ENCODE measurements at places on chromosomes 3 and 15. TPM values are rescaled to one million over a fixed set of nuclear protein-coding genes. Genes with fewer than 3 reads are reported as not detected.
A peak's percentile ranks its signal among the peaks of the same experiment; 100 is the strongest.

DNA sequence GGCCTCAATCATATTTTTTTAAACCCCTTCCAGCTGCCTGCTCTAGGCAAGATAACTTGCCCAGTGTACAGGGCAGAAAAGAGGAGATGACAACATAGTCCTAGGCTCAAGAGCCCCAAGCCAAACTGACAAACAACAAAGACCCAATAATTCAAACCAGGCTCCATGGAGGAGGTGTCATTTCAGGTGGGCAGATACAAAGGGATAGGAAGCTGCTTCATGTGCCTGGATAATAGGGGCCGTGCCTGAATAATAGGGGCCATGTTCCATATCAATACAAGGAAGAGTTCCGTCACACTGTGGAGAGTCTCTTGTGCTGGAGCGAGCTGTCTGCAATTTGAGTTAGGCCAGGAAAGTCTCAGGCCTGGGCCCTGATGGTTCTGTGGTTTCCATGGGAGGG, 35.4 kb upstream of the TRIM71 start:
- no peak for DNase-seq

- DNase-seq = no peak
These were observed 161.0 kb downstream of the PLD1 start for GRCh38 chr3:171649267-171649666.

DNA sequence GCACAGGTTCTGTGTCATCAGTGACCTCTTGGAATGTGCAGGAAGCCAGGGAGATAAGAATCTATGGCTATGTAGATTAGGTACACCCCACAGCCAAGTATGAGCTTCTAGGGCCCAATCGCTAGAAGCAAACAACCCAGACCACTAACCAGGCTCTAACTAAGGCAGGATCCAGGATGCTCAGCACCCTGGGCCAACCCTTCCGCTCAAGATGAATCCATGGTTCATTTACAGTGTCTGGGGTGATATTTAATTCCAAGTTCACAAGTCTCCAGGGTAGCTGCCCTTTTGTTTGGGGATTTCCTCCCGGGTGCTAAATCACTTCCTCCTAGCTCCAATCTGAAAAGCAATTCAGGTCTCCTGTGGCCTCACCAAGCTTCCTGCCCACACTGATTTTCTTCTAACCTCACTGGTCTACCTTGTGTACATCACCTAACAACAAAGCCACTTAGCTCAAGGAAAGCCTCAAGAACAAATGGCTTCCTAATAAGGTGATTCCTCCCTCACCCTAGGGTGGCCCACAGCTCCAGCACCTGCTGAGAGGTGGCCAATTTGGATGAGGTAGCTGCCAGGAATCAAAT, 2.4 kb downstream of the EHD4 start:
- no peak for DNase-seq

GRCh38 chr3:41881233-41881821, 80.6 kb downstream of the ULK4 start:
- DNase-seq = peak; percentile 47

DNA sequence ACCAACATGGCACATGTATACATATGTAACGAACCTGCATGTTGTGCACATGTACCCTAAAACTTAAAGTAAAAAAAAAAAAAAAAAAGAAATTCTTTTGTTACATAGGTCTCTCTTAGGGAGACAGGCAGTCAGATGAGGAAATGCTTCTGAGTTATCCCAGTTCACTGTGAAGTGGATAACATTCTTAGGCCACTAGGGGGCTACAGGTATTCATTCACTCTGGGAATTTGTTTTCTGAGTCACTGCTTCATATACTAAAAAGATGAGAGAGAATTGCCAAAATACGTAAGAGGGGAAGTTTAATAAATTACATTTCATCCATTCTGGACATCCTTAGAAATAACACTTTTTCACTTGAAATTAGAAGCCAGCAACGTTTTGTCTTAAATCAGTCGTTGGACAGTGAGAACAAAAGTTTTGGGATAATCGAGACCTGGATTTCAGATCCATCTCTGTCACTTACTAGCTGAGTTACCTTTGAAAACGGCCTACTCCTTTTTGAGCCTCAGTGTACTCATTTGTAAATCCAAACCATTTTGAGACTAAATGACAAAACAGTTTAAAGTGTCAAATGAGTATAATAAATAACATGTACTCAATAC, 738.4 kb upstream of the ALCAM start:
- DNase-seq = peak; percentile 74

GRCh38 chr3:150203273-150203672, 204.8 kb upstream of the TSC22D2 start:
- no peak for DNase-seq

C2CD4A gene
- total RNA-seq = 0.13 TPM

PYGO1 gene
- total RNA-seq = 11.8 TPM

ADAMTS7 gene
- total RNA-seq = 14.7 TPM

MRAS gene
- total RNA-seq = 17.9 TPM

GOLGA6D gene
- not detected for total RNA-seq

OSBPL10 gene
- 22.3 TPM for total RNA-seq

ABI3BP gene
- 10.4 TPM for total RNA-seq
